ENCODE measurements at places on chromosomes 3 and 15.

DNA sequence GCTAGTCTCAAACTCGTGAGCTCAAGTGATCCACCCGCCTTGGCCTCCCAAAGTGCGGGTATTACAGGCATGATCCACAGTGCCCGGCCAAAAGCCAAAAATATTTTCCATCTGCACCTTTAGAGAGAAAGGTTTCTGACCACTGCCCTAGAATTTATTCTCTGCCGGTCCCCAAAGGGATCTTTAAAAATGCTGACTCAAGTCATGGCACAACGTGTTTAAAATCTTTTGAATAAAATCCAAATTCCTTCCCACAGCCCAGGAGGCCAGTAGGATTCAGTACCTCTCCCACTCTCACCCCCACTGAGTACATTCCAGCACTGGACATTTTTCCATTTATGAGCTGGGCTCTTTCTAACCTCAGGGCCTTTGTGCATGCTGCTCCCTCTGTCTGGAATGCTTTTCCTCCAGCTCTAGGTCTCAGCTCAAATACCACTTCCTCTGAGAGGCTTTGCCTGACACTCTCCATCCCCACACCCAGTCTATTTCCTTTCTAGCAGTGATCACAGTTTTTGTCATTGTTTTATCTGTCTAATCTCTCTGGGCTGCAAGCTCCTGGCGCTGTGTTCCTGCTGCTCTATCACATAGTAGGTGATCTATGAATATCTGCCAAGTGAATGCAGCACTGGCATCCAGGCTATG is 502.9 kb downstream of the SHQ1 start:
- no peak for DNase-seq

DNA sequence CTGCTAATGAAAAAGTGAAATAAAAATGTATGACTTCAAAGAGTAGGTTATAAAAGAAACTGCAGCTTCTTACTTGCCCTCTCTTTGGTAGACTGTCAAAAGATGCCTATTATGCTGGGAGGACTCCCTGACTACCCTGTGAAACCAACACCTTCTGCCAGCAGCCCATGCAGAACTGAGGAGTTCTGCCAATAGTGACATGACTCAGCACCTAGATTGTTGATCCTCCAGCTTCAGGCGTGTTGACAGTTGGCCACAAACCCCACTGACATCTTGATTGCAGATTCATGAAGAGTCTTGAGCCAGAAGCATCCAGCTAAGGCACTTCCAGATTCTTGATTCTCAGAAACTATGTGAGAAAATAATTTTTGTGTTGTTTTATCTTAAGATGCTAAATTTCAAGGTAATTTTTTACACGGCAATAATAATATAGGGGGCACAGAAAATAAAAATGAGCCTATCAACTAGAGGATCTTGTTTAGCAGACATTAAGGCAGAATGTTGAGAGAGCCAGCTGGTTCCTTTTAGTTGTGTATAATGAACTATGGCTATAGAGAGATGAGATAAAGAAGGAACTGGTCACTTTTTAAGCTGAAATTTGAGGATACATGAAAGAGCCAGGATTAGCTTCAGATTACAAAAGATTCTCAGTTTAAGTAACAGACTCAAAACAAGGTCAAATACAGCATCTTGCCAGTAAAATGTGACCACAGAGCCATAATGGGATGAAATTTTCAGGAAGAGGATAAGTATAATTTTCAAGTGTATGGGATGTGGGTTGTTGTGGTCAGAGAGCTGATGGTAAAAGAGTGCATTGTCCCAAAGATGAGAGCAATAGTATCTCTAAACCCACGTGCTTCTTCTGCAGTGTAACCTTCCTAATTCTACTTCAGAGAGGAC is 588.7 kb upstream of the CBLB start:
- DNase-seq: no peak

- no peak for DNase-seq
These were observed 17.9 kb downstream of the CDAN1 start for GRCh38 chr15:42719043-42719442.

GRCh38 chr3:150868282-150868681 is 37.0 kb downstream of the MINDY4B start:
- DNase-seq: no peak

- DNase-seq: no peak
These were observed 297.5 kb upstream of the CTNNB1 start for GRCh38 chr3:40901796-40902195.

DNA sequence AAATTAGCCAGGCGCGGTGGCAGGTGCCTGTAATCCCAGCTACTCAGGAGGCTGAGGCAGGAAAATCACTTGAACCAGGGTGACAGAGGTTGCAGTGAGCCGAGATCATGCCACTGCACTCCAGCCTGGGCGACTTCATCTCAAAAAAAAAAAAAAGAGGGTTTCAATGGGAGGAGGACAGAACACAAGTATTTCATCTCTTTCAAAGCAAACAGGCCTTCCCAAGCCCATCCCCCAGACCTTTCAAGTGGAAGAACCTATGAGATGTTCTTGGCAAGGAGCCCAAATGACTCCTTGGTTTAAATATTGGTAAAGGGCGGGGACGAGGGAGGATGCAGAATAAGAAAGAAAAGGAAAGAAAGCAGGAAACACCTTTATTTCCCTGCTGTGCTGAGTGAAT is 62.2 kb upstream of the MCF2L2 start:
- no peak for DNase-seq

- no peak for DNase-seq
These were observed 71.9 kb downstream of the MRPL46 start for GRCh38 chr15:88395241-88395640.

DNA sequence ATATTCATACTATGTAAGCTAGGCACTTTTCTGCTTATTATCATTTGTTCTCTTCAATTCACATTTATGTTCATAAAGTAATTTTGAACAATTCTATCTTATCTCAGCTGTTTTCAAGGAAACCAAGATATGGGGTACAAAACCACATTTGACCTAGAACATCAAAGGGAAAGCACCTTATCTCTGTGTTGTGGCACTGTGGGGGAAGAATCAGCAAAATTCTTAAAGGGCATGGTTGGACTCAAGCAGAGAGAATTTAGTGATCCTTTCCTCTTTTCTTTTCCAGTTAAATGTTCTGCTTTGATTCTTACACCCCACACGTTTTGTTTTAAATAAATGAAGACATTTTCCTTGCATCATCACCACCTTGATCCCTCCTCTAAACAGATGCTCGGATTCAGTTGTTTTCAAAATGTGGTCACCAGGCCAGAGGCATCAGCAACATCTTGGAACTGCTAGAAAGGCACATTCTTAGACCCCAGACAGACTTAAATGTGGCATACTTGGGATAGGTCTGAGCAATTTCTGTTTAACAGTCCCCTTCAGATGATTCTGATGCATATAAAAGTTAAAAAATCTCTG is 128.4 kb upstream of the TP63 start:
- no peak for DNase-seq

GRCh38 chr15:42691770-42692169 is 45.2 kb downstream of the CDAN1 start:
- DNase-seq: no peak

- no peak for DNase-seq
These were observed 32.0 kb downstream of the AP4E1 start for GRCh38 chr15:50940506-50940905.

- no peak for DNase-seq
These were observed 28.6 kb downstream of the DPH3 start for GRCh38 chr3:16236030-16236639.

DNA sequence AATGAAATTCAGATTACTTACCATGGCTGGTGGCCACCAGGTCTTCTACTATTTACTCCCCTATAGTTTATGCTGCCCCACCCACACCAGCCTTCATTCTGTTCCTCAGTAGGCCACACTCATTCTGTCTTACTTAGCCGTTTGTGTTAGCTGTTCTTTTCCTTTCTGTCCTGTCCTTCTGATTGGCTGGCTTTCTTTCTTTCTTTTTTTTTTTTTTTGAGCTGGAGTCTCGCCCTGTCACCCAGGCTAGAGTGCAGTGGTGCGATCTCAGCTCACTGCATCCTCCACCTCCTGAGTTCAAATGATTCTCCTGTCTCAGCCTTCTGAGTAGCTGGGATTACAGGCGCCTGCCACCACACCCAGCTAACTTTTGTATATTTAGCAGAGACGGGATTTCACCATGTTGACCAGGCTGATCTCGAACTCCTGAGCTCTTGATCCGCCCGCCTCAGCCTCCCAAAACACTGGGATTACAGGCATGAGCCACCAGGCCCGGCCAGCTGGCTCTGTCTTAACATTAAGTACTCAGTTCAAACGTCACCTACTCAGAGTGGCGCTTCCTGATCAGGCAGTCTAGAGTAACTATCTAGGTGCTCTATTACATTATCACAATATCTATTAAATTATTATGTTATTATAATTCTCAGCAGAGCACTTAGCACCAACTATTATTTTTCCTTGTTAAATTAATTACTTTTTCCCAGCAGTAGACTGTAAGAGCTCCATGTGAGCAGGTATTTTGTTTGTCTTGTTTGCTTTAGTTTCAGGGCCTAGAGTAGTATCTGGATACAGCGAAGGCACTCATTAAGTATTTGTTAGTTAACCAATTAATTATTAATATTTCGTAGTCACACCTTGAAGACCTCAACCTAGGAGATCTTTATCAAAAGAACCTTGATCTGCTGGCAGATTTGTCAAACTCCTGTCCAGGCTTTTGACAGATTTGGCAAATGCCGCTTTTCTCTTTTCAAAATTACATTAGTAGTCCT is 6.4 kb downstream of the CMSS1 start:
- DNase-seq: no peak

GRCh38 chr3:168384990-168385389 is 289.3 kb upstream of the GOLIM4 start:
- DNase-seq: no peak

DNA sequence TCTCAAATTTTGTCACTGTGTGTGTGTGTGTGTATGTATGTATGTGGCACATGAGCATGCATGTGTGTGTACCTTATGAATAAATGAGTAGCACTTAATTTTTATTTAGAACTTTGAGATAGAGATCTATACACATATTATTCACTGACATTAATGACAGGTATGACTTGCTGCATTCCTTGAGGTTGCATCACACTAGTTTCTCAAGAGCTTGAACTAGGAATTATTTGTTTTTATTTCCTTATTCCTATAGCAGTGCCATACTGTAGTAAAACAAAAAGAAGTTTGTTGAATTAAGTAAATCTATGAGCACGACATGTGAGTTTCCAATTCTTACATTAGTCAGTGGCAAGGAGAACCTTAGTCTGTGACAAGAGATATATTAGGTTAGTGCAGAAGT is 943.9 kb downstream of the ROBO1 start:
- no peak for DNase-seq

DNA sequence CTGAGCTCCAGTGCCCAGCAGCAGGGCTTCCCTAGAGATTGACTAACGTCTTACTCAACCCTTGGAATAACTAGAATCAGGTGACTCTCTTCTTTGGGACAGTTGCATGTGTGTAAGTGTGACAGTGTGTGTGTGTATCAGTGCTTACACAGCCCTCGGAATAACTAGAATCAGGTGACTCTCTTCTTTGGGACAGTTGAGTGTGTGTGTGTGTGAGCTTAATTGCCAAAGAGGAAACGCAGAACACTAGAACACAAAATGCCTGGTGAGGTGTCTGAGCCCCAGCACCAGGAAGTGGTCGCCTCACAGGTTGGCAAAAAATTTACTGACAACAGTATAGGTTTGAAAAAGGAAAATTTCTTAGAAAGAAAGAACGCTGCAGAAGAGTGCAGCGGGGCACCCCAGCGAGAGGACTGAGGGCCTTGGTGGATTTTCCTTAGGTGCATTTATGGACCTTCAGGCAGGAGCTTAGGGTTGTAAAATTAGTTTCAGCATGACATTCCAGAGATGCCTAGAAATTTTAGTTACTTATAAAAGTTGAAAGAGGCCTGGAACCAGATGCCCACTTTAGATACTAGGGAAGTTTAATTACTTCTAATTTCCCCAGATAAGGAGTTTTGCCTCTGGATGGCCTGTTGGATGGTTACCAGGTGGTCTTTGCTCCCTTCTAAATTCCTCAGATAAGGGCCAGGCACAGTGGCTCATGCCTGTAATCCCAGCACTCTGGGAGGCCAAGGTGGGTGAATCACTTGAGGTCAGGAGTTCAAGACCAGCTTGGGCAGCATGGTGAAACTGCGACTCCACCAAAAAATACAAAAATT is 3.7 kb upstream of the WDR82 start:
- DNase-seq: no peak
